SHP77 (cell line): ENCODE measurements at places on chromosomes 5 and 9.

GRCh38 chr5:80318212-80318611, 1.6 kb upstream of the SPZ1 start:
- DNase-seq = no peak

GRCh38 chr9:23837038-23837437, 11.0 kb upstream of the ELAVL2 start:
- DNase-seq = no peak

GRCh38 chr9:125387861-125388524, 126.4 kb downstream of the GAPVD1 start:
- DNase-seq = no peak

GRCh38 chr9:92664394-92665152, 5.4 kb downstream of the IPPK start:
- DNase-seq = no peak

- DNase-seq = peak; percentile 69
These were observed 48.2 kb upstream of the RPL26L1 start for GRCh38 chr5:172910828-172911627.

DNA sequence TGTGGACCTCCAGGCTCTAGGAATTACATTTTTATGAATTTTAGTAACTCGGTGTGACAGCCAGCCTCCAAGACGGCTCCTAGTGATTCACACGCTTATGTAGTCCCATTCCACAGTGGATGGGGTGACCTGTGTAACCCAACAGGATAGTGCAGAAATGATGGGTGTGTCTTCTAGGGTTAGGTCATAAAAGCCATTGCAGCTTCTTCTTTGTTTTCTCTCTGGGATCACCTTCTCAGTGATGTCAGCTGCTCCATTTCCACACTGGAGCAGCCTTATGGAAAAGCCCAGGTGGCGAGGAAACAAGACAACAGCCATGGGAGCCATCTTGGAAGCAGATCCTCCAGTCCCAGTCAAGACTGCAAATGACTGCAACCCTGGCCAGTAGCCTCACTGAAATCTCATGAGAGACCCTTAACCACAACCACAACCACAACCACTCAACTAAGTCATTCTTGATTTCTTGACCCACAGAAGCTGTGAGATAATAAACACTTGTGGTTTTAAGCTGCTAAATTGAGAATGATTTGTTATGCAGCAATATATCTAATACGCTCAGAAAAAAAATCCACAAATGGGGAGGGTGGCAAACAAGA, 5.1 kb upstream of the GNPDA1 start:
- DNase-seq = no peak

- DNase-seq = no peak
These were observed 316.2 kb downstream of the CWC27 start for GRCh38 chr5:65084795-65085515.

DNA sequence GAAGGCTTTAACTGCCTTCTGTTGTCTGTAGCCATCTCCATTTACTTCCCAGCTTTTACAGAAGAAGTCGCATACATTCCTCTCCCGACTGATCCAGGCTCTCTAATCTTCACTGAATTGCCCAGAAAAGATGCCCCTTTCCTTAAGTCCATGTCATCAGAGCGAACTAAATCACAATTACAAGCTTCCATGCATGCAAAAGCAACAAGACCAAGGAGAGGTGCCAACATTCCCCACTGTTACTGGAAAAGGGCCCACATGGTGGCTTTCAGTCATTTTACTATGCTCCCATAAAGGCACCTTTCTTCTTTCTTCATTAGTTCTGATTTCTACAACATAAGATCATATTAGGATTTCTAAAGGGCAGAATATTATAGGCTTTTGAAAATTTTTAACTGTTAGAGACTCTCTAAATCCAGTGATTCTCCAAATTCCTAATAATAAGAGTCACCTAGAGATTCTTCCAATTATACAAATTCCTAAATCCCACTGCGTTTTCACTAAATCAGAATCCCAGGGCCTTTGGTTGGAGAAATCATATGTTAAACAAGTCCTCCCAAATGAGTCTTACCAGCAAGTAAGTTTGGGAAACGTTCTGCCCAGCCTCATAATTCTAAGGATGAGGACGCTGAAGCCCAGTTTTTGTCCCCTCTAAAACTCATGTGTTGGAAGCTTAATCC, 17.0 kb upstream of the ZFR start:
- no peak for DNase-seq

- DNase-seq = no peak
These were observed 65.1 kb downstream of the FBN2 start for GRCh38 chr5:128472919-128473318.

DNA sequence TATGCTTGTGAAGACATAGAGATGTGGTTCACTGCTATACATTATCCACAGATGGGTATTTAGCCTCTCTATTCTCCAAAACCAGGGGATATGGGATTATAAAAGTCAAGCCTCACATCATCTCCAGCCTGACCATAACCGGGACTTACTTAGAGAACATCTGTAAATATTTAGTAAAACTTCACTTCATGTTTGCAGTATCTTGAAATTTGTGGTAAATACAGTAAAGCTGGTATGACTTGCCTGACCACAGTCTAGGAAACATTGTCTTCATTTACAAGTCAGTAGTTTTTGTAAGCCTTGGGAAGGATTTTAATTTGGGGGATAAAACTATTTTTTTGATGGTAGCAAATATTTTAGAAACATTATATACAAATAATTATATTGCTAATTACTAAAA, 64.2 kb downstream of the MAST4 start:
- DNase-seq = no peak

- no peak for DNase-seq
These were observed 45.5 kb downstream of the ECPAS start for GRCh38 chr9:111438541-111439235.
